Activated CD8-positive, alpha-beta memory T cell treated with anti-CD3 and anti-CD28 coated beads for 1 hour (primary cell): ENCODE measurements at places on chromosomes 1 and 21.

GRCh38 chr1:183443466-183443865 is 25.3 kb upstream of the NMNAT2 start:
- DNase-seq: no peak

DNA sequence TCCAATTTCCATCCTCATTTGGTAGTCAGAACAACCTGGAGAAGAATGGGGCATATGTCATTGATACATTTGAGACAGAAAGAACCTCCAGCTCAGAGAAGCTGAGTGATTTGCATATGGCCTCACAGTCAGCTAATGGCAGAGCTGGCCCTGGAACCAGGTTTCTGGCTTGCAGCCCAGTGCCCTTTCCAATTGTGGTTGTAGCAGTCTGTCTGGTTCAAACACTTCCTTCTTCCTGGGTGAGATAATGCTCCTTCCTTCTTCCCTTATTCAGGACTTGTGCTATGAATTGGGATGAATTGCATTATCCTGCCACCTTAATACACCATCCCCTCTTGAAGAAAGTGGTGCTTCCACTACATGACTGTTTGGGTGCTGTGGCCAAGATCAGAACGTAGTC is 24.2 kb downstream of the SLC5A9 start:
- DNase-seq: no peak

GRCh38 chr1:95118710-95119109 is 1.6 kb downstream of the TLCD4 start:
- no peak for DNase-seq

- peak; percentile 26 for DNase-seq
Measured at GRCh38 chr1:7705048-7705907, 65.8 kb upstream of the VAMP3 start.

DNA sequence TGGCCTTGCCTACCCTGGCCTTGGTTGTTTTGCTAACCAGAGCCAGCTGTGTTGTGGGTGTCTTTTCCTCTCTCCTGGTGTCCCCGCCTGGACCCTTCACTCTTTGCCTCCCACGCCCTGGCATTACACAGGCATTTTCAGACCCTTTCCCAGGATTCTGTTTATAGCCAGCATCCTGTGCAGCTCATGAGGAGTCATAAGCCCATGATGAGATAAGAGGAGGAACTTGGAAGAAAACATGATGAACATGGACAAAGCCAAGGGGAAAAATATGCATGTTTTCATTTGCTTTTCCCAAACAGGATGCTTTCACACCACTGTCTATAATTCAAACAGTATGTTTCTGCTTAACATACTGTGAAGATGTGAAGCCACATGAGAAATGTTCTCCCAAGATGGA is 18.7 kb upstream of the WARS2 start:
- no peak for DNase-seq

DNA sequence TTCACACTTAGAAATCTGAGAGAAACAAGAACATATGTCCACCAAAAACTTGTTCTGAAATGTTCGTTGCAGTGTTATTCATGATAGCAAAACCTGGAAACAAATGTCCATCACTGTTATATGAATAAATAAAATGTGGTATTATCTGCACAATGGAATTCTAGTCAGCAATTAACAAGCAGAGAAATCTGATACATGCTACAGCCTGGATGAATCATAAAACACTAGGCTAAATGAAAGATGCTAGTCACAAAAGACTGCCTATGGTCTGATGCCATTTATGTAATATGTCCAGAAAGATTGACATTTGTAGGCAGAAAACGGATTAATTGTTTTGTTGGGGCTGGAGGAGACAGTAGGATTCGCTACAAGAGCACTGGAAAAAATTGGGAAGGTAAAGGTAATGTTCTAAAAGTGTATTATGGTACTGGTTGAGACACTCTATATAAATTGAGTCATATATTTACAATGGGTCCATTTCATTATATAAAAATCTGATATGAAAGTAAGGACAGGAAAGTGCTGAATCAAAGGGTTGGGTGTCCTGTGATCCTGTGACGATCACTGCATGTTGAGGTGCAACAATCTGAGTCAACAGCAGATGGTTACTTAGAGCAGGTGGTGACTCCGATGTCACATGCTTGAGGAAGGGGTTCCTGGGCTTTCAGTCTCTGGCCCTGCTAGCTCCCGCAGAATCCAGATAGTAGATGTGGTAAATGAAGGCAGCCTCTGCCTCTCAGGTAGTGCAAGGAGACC is 102.1 kb upstream of the NBPF4 start:
- no peak for DNase-seq

GRCh38 chr1:170765712-170766330 is 101.9 kb downstream of the PRRX1 start:
- no peak for DNase-seq

GRCh38 chr1:66947267-66947666 is 22.5 kb downstream of the MIER1 start:
- no peak for DNase-seq
